ENCODE measurements at places on chromosomes 13 and 19. TPM values are rescaled to one million over a fixed set of nuclear protein-coding genes. Genes with fewer than 3 reads are reported as not detected.

- no peak for DNase-seq
Measured at GRCh38 chr13:27476943-27477703, 26.8 kb upstream of the MTIF3 start.

GRCh38 chr19:40335855-40336600, 12.2 kb downstream of the C19orf47 start:
- DNase-seq: peak; percentile 38

- DNase-seq: no peak
Measured at GRCh38 chr19:50819636-50820035, 4.0 kb downstream of the KLK1 start.

GRCh38 chr13:27177852-27178251, 6.2 kb upstream of the USP12 start:
- no peak for DNase-seq

- no peak for DNase-seq
Measured at GRCh38 chr13:100022798-100023197, 41.2 kb downstream of the ZIC2 start.

The STARD13 gene
- polyA plus RNA-seq: 2.1 TPM

The ANGPTL4 gene
- 7.8 TPM for polyA plus RNA-seq

The CNFN gene
- 13.1 TPM for polyA plus RNA-seq
